Right lung (tissue), 10 donors: ENCODE measurements at places on chromosomes 2 and 18.
A peak's percentile ranks its signal among the peaks of the same experiment; 100 is the strongest.

- DNase-seq = no peak
These were observed 122.6 kb downstream of the SMAD7 start for GRCh38 chr18:48828194-48828545.

DNA sequence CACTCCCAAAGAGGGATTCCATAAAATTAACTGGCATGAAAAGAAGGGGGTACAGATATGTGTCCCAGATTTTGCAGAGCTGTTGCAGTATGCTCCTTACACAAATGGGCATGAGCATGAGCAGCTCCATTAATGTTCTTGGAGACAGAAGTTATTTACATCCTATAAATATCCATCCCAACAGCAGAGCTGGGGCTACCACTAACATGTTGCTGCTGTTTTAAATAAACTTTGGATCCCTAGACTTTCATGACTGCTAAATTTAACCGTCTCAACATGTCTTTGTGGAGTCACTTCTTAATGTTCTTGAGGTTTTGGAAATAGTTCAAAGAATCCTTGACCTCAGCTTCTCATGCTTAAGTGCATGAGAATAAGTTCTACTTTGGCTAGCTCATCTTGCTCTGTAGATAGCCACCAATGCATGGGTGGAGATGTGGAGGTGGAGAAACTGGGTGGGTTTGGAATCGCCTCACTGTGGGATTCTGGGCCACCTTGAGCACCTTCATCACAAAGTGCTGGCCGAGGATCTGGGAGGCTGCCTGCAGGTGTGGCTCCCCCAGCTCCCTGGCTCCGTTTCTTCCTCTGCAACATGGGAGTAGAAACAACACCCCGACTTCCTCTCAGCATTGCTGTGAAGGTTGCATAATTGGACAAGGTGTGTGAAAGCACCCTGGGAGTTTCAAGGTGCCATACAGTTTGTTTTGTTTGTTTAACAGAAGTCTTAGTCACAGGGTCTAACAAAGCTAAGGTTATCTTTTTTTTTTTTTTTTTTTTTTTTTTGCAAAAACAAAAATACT lies 307.2 kb downstream of the MYCN start:
- no peak for DNase-seq

DNA sequence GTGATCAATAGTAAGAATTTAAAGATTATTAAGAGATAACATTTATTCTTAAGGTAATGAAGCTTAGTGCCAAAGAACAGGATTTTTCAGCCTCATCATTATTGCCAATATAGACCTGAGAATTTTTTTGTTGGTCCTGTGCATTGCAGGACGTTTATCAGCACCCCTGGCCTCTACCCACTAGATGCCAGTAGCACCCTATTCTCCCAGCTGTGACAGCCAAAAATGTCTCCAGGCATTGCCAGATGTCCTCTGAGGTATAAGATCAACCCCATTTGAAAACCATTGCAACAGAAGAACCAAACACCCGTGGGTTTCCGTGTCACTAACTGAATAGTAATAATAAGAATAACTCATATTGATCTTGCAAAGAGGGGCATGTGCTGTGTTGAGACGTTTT lies 700.0 kb upstream of the SOX11 start:
- DNase-seq = no peak

DNA sequence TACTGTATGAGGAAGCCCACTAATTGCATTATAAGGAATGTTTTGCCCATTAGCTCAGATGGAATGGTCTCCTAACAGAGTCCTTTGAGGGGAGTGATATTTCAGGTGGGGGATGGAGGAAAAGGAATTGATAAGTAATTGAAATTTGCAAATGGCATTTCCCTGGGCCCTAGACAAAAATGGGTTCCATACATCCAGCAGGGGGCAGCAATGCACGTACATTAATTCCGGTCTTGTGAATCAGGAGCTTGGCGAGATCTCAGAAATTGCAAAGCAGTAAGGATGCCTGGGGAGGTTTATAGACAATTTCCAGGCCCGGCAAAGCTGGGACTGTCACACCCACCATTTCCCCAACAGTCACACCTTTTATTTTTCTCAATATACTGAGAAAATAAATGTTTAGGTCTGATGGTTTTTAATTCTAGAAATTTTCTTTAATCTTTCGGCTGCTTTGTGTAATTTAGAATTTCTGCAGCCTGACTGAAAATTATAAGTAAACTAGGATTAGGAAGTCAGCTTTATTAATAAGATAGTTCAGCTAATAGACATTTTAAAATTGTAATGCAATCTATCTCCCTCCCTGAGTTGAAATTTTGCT lies 122.8 kb downstream of the LYPD1 start:
- DNase-seq = peak; percentile 49

- no peak for DNase-seq
These were observed 57.7 kb upstream of the PXDN start for GRCh38 chr2:1802046-1802445.

GRCh38 chr2:121333231-121333630 lies 48.2 kb upstream of the TFCP2L1 start:
- DNase-seq = no peak

DNA sequence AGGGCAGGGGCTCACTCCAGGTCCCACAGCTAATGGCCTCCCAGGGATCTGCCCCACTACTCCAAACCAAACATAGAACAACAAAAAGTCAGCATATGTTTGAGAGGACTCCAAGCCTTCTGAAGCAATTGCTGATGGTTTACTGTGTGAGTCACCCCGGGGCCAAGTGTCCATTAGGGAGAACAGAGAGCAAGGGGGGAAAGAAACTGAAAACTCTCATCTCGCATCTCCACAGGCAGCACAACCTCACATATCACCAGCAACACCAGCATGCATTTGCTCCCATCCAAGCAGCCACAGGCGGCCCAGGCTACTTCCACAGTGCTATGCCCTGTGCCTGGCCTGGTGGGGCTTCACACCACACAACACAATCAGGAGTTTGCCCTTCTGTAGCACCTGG lies 39.1 kb downstream of the CYRIA start:
- no peak for DNase-seq

- DNase-seq = no peak
These were observed 1012.8 kb downstream of the SOCS6 start for GRCh38 chr18:71301596-71301995.

- no peak for DNase-seq
These were observed 165.6 kb upstream of the NCKAP5 start for GRCh38 chr2:133733901-133734255.

- no peak for DNase-seq
These were observed 43.2 kb downstream of the ANKMY1 start for GRCh38 chr2:240514631-240515030.

- peak; percentile 42 for DNase-seq
These were observed 207.9 kb downstream of the ARL4C start for GRCh38 chr2:234288974-234289455.

- DNase-seq = no peak
These were observed 50.8 kb downstream of the EPG5 start for GRCh38 chr18:45916302-45916701.

DNA sequence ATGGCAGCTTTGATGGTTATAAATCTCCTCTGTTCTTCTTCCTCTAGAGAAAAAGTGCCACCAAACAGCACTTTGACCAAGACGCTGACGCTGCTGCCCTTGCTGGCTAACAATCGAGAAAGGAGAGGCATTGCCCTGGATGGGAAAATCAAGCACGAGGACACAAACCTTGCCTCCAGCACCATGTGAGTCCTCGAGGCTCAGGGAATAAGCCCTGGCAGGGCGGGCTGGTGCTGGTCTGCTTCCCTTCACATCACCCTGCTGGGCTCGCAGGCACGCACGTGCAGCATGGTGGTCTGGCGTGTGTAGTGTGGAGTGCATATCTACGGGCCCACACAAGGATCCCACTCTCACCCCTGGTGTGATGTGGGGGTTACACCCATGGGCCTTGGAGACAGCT lies 19.4 kb upstream of the DGKD start:
- DNase-seq = no peak

- DNase-seq = no peak
These were observed 30.3 kb upstream of the NEMP2 start for GRCh38 chr2:190564838-190565237.

GRCh38 chr2:237250599-237250998 lies 163.4 kb downstream of the COL6A3 start:
- DNase-seq = no peak

DNA sequence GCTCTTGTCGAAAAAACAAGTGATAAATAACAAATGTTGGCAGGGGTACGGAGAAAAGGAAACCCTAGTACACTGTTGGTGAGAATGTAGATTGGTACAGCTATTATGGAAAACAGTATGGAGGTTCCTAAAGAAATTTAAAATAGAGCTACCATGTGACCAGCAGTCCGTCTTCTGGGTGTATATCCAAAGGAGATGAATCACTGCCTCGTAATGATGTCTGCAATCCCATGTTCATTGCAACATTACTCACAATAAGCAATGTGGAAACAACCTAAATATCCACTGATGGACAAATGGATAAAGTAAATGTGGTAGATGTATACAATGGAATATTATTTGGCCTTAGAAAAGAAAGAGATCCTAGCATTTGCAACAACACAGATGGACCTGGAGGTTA lies 50.6 kb downstream of the SLC16A14 start:
- DNase-seq = no peak

DNA sequence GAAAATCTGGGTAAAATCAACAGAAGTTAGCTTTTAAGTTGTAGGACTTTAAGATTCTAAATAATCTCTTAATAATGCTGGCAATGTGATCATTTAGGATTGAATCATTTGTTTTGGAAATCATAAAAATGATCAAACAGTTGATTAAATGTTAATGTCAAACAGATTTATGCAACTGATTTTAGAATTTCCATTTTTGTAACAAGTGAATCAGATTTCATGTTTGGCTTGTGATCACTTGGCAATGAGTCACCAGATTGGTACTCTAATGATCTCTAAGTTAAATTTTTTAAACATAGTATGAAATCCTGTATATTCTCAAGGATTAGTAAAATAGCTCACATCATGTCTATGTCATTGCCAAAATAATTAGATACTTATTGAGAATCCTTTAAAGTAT lies 50.1 kb upstream of the UNC80 start:
- no peak for DNase-seq

DNA sequence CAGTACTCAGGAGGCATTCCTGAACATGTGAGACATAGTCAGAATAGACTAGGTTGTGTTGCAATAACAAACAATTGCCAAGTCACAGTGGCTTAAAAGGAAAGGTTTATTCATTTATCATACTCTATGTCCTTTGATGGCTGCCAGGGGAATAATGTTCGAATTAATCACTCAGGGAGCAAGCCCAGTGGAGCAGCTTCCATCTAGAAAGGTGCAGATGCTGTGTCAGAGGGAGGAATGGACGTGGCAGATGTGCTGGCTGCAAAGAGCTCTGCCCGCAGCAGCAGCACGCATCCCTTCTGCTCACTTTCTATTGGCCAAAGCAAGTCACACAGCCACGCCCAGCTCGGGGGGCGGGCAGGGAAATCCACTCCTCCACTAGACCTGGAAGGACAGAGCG lies 105.9 kb upstream of the AQP4 start:
- DNase-seq = no peak

DNA sequence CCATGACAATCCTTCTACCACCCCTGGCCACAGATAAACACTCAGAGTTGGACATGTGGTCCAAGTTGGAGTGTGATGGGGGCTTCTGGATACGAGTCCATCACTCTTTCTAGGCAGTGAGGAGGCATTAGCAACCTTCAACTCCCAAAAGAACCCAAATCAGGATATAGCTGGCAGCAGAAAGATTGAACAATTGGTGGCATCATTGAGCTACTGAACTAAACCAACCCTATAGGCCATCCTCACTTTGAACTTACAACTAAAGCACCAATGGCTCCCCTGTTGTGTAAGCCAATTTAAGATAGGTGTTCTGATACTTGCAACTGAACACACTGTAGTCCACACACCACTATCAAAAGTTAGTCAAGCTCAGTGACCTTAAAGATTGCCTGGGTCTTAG lies 24.0 kb upstream of the MARCO start:
- no peak for DNase-seq

GRCh38 chr2:105919826-105920225 lies 175.1 kb downstream of the NCK2 start:
- no peak for DNase-seq

DNA sequence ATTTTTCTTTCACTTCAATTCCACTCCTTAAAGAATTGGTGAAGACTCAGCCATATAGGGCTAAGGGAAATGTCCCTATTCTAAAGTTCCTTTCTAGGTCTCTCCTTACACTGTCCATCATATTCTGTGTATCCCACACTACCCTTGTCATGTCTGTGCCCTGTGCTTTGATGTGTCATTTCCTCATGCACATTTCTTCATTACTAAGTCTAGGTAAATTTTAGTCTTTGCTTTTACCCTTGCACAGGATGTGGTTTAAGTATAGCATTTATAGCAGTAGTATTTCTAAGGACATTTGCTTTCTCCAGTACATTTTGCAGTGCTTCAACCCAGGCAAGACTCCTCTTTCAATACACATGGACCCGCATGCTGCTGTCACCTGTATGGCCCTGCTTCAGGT lies 221.5 kb upstream of the ACVR2A start:
- no peak for DNase-seq

GRCh38 chr2:239876271-239876947 lies 148.7 kb downstream of the NDUFA10 start:
- DNase-seq = no peak

- no peak for DNase-seq
These were observed 128.6 kb downstream of the RGPD3 start for GRCh38 chr2:106339609-106340008.

DNA sequence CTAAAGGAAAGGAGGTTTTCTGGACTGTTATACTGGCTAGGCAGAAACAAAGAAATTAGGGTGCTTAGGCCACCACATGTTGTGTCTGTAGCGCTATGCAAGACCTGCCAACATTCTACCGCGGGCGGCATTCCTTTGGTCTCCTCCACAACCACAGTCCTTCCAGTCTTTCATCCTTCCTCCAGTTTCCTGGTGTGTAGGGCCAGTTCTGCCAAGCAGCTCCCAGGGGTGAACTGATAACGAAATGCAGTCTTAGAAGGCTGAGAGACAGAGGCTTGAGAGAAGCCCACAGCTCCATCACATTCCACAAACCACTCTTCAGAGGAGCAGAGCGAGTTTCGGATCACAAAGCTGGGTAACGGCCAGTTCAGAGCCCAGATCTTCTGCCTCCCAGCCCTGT lies 19.5 kb upstream of the CXXC1 start:
- no peak for DNase-seq

GRCh38 chr2:119432851-119433522 lies 1.3 kb downstream of the TMEM37 start:
- no peak for DNase-seq

DNA sequence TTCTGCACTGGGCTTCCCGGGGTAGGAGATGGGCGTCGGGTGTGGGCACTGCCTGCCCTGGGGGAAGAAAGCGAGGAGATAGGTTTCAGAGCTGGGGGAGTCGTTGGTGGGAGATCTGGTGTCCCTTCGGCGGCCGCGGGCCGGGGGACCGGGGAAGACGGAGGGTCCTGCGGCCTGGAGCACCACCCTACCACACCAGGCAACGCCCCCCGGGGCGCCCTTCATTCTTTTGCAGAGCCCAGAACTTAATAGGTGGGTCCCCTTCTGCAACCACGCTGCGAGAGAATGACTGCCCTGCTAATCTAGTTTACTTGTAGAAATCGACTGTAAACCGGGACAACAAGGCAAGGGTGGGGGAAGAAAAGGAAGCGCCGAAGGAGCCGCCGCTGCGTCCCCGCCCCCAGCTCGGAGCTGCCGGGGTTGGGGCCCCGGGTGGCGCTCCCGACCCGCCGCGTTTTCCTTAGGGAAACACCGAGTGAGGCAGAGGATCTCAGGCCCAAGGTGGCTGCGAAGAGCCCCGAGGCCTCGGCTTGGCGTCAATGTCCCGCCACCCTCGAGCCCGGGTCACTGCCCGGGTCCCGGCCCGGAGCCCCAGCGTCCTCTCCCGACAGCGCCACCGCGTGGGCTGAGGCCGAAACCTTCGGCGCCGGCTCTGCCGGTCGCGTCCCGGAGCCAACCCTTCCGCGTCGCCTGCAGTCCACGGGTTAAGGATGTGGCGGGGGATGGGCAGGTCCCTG lies 5.4 kb upstream of the SATB2 start:
- no peak for DNase-seq
